Bronchus fibroblast of lung (primary cell): ENCODE measurements at places on chromosomes 12 and 14. TPM values are rescaled to one million over a fixed set of nuclear protein-coding genes. Genes with fewer than 3 reads are reported as not detected.

BDKRB2 gene
- total RNA-seq = 9.2 and 9.5 TPM in 2 replicates

TAS2R31 gene
- 0.15 and 0.17 TPM in 2 replicates for total RNA-seq

SLCO1A2 gene
- total RNA-seq = not detected in 2 replicates

LRTM2 gene
- total RNA-seq = not detected in 2 replicates

FGF6 gene
- total RNA-seq = not detected in 2 replicates

GPR33 gene
- not detected in 2 replicates for total RNA-seq

TMEM63C gene
- total RNA-seq = not detected in 2 replicates

ATL1 gene
- 3.7 and 4.3 TPM in 2 replicates for total RNA-seq

GLI1 gene
- 1.5 and 1.8 TPM in 2 replicates for total RNA-seq

DYRK4 gene
- total RNA-seq = 77.0 and 89.5 TPM in 2 replicates

ACTN1 gene
- 311 and 333 TPM in 2 replicates for total RNA-seq
